Colonic mucosa (tissue), 4 donors: ENCODE measurements at places on chromosomes 5 and 9. TPM values are rescaled to one million over a fixed set of nuclear protein-coding genes. Genes with fewer than 3 reads are reported as not detected.

- no peak for DNase-seq
Measured at GRCh38 chr9:6991418-6991817, 233.6 kb downstream of the KDM4C start.

- no peak for DNase-seq
Measured at GRCh38 chr5:22277006-22277405, 576.1 kb downstream of the CDH12 start.

SPINK6 gene
- 0.45 TPM for total RNA-seq

DNA sequence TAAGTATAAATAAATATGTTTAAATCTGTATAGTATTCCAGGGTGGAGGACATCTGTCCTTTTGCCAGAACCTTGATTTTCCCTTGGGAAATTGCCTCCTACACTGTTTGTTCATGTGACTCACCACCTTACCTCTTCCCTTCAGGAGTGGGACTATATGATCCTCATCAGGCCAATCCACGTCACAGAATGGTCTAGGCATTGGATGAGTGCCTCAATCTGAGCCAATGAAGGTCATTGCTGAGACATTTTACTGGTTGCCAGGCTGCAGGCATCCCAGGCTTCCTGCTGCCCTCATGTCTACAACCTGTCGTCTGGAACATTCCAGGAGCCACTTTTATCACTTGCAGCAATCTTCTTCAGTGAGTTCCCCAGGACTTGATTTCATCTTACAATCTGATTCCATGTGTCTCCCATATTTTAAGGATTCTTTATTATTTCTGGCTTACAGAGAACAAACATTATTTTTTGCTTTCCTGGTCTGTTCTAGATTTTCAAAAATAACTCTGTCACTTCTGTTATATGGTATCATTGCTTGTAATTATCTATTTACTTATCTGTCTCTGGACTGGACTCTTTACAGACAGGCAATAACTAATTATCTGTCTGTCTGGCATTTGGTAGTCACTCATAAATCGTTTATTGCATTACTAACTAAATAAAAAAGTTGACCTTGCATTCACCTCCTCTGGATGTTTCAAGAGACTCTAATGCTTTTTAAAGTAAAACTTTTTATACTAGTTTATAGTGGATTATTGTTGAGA, 107.3 kb upstream of the APC start:
- DNase-seq, result no peak

DNA sequence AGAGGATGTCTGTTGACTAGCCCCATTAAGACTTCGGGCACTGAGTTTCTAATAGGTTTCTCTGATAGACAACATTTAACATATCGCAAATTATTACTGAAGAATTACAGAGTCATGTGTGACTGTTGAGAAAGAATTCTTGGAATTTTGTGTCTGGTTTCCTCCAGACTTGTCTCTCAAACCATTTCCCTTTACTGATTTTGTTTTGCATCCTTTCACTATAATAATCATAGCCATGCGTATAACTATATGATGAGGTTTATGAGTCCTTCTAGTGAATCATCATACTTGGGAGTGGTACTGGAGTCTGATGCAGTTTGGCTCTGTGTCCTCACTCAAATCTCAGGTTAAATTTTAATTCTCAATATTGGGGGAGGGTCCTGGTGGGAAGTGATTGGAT, 27.0 kb downstream of the ZNF169 start:
- no peak for DNase-seq

DNA sequence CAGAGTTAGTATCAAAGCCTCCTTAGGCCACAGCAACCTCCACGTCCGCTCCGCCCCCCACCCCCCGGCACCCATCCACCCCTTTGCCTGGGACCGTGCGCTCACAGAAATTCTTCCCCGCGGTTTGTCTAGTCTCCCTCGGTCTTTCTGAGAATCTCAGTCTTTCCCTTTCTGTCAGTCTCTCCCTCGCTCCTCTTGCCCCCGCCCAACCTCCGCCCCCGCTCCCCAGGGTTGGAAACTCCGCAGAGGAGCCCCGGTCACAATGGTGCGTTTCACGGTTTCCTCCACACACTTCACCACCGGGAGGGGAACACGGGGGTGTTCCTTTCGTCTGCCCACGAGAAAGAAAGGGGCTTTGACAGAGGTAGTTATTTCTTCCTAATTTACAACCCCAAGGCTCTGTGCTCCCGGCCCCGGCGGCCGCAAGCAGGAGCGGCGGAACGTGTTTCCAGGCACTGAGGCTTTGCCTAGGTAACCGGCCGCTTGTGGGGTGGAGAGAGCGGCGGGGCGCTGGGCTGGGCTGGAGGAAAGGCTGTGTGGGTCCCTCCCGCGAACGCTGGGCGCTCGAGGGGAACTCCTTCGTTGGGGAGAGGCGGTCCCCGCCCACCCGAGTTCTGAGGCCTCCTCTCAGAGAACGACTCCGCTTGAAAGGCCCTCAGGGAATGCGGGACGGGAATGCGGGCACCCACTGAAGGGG, 2.1 kb downstream of the NR4A3 start:
- peak; percentile 30 for DNase-seq

STRBP gene
- 37.5 TPM for total RNA-seq

RNF208 gene
- total RNA-seq, result 9.3 TPM
